Dermis lymphatic vessel endothelial cell (primary cell): ENCODE measurements at places on chromosomes 1 and 21. TPM values are rescaled to one million over a fixed set of nuclear protein-coding genes. Genes with fewer than 3 reads are reported as not detected.

The PROK1 gene
- not detected in 2 replicates for total RNA-seq

The CTSK gene
- total RNA-seq = 0.77 and 1.5 TPM in 2 replicates

The IGSF9 gene
- not detected in 2 replicates for total RNA-seq

The KRTAP10-5 gene
- total RNA-seq = not detected in 2 replicates

The TMPRSS15 gene
- total RNA-seq = not detected in 2 replicates

The MAD2L2 gene
- 29.9 and 30.1 TPM in 2 replicates for total RNA-seq

The GUCA2A gene
- total RNA-seq = not detected in 2 replicates

The NOS1AP gene
- total RNA-seq = under 0.01 TPM in 1 of 2 replicates, not detected in the other

The GJB3 gene
- total RNA-seq = under 0.01 and 0.09 TPM in 2 replicates

The CATSPER4 gene
- total RNA-seq = not detected in 2 replicates

The IRF6 gene
- 0.26 and 3.5 TPM in 2 replicates for total RNA-seq

The CRP gene
- total RNA-seq = not detected in 2 replicates

The GBP5 gene
- under 0.01 TPM in 2 replicates for total RNA-seq

The RASSF5 gene
- 0.09 and 0.11 TPM in 2 replicates for total RNA-seq

The OR2T27 gene
- total RNA-seq = not detected in 2 replicates

The AADACL3 gene
- not detected in 2 replicates for total RNA-seq

The RIMS3 gene
- total RNA-seq = 0.43 TPM in 2 replicates

The ERO1B gene
- 8.4 and 8.5 TPM in 2 replicates for total RNA-seq

The CNKSR1 gene
- not detected in 2 replicates for total RNA-seq

The PAX7 gene
- not detected in 2 replicates for total RNA-seq
